Stimulated activated CD4-positive, alpha-beta T cell treated with anti-CD3 and anti-CD28 coated beads, Interleukin-2, amount 100 ng/mL, for 24 hours (primary cell): ENCODE measurements at places on chromosomes 7 and 10.

DNA sequence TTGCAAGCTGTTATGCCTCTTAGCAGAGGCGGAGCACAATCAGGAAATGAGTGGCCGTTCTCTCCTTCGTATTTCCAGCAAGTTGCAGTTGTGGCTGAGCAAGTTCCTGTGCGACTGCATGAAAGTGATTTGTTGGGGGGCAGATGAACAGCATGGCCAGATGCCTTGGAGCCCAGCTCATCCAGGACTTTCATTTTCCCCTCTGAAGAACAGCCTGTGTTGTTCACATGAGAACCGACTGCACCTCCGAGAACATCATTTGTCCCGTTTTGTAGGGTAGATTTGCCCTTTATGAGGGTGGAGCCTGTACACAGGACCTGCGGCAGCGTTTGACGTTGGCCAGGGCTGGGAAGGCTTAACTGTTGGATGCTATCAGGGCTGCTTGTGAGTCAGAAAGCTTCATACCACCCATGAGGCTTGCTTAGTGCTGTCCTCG is 4.4 kb downstream of the BAG3 start:
- peak; percentile 62 for DNase-seq

DNA sequence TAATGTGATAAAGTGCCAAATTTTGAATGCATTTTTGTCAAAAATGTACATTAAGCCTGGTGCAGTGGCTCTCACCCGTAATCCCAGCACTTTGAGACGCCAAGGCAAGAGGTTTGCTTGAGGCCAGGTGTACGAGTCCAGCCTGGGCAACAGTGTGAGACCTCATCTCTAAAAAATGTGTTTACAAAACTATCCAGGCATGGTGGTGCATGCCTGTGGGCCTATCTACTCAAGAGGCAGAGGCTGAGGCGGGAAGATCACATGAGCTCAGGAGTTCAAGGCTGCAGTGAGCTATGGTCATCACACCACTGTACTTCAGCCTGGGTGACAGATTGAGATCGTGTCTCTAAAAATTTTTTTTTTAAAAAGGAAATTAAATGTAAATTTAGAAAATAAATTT is 18.5 kb upstream of the MGMT start:
- DNase-seq, result no peak

DNA sequence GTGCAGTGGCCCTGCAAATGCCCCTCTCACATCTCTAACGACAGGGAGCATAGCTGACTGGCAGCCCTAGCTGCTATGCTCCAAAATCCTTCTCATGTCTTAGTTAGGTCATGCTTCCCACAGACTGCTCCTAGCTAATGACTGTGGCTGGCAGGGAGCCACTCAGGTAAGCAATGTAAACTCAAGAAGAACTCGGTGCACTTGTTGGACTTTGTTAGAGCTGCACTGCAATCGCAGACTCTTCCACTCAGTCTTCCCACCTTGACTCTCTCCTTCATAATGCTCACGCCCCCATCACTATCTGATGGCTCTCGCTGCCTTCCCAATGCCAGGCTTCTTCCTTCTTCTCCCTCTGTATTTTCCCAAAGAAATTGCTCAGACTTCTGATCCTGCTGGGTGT is 24.0 kb downstream of the OR9A2 start:
- DNase-seq, result no peak

DNA sequence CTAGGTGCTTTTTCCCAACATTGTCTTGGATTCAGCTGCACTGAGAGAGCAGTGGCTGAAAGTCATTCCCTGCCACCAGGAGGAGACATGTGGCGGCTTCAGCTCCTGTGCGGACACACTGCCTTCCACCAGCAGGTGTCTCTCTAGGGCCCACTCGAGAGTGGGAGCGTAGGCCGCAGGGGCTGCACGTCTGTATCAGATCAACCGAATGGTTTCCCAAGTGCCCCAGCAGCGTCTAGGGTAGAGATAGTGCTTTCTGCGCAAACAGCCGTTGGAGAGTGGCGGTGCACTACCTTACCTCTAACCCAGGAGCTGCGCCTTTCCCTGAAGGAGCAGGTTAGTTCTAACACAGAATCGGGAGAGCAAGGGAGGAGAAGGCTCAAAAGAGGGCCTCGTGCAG is 31.7 kb downstream of the PAPOLB start:
- peak; percentile 66 for DNase-seq

- peak; percentile 63 for DNase-seq
Observed at GRCh38 chr10:120948889-120949608, 97.9 kb downstream of the WDR11 start.

DNA sequence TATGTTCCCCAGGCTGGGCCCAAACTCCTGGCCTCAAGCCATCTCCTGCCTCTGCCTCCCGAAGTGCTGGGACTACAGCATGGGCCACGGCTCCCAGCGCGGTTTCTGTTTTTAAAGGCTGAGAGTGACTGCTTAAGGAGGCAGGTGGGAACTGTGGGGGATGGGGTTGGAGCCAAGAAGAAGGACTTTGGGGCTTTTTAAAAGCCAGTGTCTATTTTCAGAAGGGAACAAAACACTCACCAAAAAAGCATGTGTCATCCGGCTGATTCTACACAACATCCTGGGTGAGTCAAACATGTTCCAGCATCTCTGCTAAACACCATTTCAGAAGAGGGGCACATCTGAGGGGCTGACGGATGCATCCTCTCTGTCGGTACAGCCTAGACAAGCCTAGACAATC is 824.5 kb downstream of the TYW1 start:
- no peak for DNase-seq

DNA sequence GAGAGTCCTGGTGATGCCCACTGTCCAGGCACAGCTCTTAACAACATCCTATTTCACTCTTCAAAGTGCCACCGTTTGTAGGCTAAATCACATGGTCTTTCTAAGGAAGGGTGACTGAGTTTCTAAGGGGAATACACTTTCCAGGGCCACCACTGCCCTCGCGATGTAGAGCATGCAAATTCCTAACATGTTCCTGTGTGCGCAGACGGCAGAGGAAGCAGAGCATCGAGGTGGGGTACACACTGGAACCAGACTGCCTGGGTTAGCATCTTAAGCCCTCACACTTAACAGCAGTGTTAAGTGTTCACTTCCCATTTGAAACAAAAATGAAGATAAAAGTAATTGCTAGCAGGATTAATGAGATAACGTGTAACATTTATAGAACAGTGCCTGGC is 3.0 kb downstream of the VOPP1 start:
- DNase-seq, result no peak

- no peak for DNase-seq
Observed at GRCh38 chr10:131155218-131155875, 156.2 kb downstream of the TCERG1L start.

GRCh38 chr10:7593905-7594304 is 72.9 kb downstream of the ITIH5 start:
- no peak for DNase-seq

DNA sequence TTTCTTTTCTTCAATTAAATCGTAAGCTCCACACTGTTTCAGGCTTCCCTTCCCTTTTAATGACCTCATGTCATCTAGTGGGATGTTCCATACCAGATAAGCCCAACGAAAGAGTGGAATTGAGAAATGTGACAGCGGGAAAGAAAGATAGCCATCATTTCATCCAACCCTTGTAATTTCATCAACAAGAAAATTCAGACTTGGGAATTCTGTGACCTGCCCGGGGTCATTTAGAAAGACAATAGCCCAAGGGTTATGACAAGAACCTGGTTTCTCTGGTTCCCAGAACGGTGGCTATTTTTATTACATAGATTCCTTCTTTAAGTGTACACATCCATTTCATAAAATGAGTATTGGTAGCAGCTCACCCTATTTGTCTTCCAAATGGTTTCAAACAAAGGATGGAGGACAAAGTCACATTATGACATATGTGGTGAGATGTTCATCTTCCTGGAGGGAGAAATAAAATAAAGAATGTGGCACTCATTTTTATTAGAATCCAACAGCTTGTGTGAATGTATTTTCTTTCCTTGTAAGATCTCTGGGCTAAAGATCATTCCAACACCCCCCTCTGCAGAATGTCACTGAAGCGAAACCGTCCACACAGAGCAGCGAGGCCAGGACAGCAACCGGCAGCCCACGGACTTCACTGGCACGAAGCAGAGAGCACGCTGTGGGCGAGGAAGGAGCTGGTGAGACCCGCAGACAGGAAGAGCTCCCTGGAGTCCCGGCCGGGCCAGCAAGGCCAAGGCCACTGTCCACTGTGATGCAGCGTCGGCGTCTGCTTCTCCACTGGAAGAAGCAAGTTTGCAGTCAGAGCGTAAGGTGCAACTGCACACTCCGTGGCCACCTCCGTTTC is 199.9 kb downstream of the KLF6 start:
- no peak for DNase-seq

DNA sequence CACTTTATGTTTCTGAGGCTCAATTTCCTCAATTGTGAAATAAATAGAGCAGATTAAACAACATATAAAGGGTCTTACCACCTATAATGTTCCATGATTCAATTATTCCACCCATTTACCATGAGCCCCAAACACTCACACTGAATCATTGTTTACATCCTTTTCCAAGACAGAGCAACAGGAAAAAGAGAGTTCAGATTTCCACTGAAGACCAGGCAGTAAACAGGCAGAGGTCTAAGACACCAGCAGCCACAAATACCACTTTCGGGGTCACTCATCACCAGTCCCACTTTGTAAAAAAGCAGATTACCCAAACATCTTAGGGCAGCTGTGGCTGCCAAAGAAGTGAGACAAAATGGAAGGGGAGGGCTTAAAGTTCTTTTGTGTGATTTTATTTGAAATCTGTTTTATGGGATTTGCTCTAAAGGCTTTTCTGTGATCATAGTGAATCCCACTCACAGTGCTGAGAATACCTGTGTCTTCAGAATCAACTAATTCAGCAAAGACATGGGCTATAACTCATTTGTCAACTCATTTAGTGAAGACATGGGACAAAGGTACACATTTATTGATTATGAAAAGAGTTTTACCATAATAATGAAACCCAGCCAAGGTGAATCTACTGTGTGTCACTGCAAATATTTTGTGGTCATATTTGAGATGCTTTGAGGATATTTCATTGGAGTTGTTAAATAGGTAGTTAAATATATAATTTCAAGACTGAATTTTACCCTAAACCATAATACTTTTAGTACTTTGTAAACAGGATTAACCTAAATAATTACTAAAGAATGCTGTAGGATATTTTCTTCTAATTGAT is 24.8 kb upstream of the DLD start:
- no peak for DNase-seq

DNA sequence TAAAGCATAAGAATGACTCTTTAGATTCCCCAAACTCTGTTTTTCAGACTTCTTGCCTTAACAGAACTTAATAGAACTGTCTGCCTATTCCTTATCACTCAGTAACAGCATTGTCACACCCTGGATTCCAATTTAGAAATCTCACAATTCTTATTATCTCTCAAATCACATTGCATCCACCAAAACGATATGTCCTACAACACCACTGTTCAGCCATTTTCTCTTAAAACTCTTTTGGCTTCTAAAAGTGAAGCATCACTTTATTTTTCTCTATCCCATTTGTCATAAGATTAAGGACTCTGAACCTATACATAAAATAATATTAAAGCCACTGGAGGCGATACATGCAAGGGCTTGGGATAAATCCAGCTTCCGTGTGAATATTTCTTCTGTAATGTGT is 1.2 kb upstream of the CPED1 start:
- no peak for DNase-seq

DNA sequence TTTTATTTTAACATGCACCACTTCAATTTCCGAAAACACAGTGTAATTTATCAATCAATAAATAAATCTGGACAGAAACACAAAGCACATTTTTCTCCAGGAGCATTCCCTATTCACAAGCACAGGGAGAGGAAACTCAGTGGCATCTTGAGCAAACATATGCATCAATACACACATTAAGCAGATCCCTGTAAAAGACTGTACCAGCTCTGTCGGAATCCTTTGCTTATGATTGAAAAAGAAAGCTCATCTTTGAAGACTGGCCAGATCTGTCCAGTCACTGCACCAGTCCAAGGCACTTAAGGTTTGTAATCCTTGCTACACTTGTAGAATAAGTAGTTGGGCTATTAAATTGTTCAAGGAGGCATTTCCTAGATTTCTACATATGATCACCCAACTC is 343.9 kb downstream of the BMPER start:
- no peak for DNase-seq
